OCI-LY7 (cell line): ENCODE measurements at places on chromosomes 13 and 19.

DNA sequence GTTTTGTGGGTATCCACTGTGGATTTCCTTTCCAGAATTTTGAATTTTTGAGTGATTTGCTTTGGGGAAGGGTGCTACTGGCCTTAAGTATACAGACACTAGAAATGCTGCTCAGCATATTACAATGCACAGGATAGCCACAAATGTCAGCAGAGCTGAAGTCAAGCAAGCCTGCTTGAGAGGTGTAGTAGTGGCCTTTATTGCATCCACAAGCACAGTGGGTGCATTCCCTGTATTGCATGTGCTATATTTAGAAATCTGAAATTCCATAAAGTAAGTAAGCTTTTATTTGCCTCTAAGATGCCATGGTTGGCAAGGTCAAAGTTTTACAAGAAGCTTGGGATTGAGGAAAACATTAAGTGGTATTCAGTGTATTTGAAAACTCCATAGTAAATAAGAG, 79.5 kb upstream of the ZNF91 start:
- DNase-seq: no peak

- no peak for DNase-seq
Observed at GRCh38 chr13:93004919-93005318, 221.7 kb upstream of the GPC6 start.

GRCh38 chr13:40624383-40624782, 42.1 kb downstream of the FOXO1 start:
- no peak for DNase-seq

GRCh38 chr13:27975564-27976361, 6.6 kb upstream of the CDX2 start:
- no peak for DNase-seq

DNA sequence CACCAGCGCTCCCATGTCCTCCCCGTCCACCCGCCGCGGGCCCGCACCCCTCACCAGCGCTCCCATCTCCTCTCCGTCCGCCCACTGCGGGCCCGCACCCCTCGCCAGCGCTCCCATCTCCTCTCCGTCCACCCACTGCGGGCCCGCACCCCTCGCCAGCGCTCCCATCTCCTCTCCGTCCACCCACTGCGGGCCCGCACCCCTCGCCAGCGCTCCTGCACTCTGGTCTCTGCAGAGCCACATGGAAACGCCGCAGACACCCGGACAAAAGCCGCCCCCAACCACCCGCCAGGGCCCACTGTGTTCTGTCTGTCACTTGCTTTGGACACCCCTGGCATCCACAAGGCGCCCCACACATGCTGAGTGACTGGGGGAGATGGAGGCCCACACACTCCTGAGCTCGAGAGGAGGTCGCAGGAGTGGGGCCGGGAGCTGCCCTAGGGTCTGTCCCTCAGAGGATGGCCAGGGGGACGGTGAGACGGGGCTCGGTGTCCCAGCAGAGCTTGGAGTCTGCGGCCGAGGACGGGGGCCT, 7.4 kb downstream of the CFD start:
- no peak for DNase-seq
